ENCODE measurements at places on chromosomes 2 and 18.

GRCh38 chr2:70035344-70035844 is 51.9 kb upstream of the PCBP1 start:
- no peak for DNase-seq

DNA sequence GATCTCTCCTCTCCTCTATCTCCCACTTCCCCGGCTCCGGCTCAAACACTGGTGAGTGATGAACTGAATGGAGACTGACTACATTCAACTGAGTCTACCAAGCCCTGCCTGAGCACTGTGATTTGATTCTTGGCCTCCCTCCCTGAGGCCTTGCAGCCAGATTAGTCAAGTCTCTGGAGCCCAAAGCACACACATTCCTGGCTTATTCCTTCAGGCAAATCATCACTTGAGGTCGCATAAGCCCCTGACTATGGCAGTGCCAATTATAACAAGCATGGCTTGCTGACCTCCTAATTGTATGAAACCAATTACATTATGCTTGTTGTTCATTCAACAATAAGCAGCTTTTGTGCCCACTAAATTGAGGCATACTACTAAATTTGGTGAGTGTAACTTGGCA is 34.6 kb downstream of the EFEMP1 start:
- no peak for DNase-seq

DNA sequence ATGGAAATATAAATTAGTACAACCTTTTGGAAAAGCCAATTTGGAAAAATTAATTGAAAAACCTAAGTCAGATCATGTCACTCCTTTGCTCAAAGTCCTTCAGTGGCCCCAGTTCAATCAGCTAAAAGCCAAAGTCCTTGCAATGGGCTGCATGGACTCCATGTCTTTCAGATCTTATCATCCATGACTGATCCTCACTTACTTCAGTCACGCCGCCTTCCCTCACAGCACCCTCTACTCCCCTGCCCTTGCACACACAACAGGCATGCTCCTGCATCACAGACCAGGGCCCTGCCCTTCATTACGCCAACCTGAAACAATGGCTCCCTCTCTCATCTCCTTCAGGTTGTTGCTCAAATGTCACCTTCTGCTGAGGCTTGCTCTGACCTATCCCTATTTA is 15.6 kb downstream of the KANSL3 start:
- no peak for DNase-seq

DNA sequence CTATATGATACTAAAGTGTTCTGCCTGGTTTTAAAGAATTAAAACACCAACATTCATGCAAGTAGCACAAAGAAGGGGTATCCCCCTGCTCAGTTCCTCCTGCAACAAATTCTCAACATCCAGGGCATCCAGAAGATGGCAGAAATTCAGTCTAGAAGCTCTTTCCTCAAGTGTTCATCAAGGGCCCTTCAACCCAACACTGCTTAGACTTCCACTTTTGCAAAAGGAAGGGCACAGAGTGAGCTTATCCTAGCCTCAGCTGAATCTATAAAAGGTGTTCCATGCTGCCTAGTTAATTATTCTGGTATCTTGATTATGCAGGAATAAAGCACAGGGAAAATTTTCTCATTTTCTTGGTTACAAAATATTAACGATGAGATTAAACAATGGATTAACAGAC is 275.8 kb upstream of the CRIM1 start:
- DNase-seq: no peak

DNA sequence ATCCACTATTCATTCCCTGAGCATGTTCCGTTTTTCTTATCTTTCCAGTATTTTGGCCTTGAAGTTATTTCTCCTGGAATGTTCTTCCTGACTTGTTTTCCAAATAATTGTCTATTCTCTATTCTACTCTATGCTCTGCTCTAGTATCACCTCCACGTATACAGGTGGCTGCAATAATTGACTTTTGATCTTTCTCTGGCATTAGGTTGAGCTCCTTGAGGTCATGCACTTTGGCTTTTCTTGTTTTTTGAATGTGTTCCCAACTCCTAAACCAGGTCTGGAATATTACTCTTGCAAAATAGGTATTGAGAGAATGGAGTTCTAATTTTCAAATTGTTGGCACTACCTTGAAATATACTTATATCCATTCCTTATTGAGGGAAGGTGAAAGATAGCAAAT is 550.4 kb downstream of the CNTNAP5 start:
- no peak for DNase-seq

DNA sequence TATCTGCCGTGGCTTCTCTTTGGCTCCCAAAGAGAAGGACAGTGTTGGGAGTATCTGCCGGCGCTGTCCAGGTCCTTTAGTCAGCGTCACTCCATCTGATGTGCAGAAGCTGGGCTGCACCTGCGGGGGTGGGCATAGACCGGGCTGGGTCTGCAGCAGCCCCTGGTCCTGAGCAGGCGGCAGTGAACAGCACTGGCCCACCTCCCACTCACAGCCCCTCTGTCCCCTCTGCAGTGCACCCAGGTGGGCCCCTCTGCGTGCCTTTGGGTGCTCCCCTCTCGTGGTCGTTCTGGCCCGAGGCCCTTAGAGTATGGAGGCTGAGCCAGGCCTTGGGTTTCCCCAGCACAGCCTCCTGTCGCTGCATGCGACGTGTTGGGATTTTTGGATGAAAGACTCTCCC is 95.7 kb downstream of the USP40 start:
- DNase-seq: no peak

DNA sequence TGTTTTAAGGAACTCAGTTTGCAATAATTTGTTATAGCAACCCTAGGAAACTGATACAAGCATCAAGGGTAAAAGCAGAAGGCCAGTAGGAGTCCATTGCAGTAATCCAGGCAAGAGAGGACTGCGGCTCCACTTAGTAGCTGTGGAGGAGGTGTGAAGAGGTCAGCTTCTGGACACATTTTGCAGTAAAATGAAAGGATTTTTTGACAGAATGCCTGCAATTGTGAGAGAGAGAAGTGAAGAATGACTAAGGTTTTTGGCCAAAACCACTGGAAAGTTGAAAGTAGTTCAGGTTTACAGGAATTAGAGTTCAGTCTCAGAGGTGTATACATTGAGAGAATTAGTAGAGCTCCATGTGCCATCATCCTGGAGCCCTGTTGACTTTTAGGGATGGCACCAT is 129.5 kb downstream of the RHBDD1 start:
- no peak for DNase-seq

DNA sequence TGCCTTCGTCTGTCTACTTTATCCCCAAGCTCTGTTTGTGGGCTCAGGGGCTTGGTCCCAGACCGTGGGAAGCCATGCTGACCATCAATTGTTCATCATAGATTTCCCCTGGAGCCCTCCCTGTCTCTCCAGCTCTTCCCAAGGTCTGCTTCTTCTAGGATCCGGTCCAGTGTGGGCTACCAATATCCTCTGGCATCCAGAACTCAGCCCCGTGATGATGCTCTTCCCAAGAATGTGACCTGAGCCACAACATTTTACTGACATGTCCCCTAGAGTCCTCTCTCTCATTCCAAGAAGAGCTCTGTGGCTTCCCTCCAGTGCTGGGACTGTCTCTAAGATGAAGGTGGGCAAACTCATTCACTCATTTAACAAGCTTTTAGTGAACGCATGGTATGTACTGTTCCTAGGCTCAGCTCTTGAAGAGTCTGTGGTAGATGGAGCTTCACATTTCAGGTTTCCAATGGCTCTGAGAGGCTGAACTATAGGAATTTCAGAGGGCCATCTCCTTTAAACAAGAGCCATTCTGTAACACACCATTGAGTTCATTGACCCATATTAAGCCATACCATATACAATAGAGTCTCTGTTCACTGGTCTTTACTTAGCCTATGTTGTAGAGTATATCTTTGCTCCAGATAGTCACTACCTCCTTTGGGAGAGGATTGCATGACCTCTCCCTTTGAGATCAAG is 142.0 kb upstream of the APCDD1 start:
- no peak for DNase-seq

DNA sequence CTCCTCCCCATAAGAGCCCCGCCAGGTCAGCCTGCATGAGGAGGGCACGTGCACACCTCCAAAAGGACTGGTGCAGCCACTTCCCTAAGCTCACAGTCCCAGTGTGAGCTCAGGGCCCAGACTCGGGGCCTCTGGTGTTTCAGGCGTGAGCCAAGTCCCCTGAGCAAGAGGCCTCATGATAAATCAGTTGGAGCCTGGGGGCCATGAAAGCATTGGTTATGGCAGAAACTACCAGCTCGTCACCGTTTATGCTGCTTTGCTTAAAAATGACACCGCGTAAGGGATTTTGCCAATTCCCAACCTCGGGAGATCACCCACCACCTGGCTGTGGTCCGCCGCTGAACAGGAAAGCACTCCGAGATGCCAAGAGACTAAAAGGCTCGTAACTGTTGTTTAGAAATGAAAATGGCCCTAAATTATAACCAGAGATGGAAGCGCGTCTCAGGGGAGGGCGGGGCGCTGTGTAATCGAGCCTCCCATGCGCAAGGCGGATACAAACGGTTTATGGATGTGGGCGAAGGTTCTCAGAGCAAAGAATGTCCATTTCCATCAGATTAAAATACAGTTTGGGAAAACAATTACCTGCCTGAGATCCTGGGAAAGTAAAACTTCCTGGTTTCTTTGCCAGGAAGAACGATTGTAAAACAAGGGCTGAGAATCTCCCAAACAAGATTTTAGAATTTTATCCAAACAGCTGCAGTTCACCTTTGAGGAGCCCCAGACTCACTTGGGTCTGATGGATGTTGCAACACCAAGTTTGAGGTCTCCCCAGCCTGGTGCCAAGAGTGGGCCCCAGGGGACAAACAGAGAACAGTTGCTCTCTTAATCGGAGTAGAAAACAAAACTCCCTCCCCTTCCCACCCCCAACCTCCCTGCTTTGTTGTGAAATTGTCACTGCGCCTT is 141.4 kb downstream of the BCL2 start:
- DNase-seq: no peak

DNA sequence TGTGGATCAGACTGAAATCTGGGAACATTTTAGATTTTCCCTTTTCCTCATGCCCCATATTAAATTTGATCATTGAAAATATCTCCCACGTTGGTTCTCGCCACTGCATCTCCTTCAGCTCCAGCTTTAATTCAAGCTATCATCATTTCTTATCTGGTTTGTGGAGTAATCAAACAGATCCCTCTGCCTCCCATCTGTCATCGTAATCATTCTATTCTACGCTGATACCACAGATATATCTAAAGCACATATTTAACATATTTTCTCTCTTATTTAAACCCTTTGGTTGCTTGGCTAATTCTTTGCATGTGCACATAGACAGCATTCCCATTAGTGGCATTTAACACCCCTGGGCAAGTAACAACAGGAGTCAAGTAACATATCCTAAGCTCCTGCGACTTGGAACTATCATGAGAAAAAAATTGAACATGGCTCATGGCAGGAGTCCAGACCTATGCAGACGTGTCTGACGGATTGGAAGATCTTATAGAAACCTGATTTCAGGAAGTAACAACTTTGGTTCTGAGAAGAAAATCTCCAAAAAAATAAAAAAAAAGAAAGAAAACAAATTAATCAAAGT is 158.8 kb upstream of the KYNU start:
- no peak for DNase-seq

DNA sequence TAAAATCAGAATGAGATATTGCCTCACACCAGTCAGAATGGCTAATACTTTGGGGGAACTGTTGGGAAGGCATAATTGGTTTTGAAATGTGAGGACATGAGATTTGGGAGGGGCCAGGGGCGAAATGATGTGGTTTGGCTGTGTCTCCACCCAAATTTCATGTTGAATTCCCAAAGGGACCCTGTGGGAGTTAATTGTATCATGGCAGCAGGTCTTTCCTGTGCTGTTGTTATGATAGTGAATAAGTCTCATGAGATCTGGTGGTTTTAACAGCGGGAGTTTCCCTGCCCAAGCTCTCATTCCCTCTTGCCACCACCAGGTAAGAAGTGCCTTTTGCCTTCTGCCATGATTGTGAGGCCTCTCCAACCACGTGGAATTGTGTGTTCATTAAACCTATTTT is 59.6 kb downstream of the CSRNP3 start:
- DNase-seq: no peak

DNA sequence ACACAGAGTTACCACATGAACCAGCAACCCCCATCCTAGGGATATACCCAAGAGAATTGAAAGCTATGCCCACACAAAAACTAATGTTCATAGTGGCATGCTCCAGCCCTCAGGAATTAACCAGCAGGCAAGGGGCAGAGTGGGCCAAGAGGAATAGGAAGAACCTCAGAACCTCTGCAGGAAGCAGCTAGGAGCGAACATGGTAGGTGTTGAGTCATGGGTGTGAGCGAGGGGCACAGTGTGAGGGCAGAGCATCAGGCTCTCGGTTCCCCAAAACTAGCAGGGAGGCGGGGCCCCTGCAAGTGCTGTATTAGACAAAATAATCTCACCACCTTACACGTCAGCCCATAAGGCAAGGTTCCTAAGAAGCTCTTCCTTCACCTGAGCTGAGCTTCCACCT is 5.6 kb upstream of the RUFY4 start:
- no peak for DNase-seq

- peak; percentile 92 for DNase-seq
Observed at GRCh38 chr2:74186038-74186437, 7.4 kb upstream of the MOB1A start.

DNA sequence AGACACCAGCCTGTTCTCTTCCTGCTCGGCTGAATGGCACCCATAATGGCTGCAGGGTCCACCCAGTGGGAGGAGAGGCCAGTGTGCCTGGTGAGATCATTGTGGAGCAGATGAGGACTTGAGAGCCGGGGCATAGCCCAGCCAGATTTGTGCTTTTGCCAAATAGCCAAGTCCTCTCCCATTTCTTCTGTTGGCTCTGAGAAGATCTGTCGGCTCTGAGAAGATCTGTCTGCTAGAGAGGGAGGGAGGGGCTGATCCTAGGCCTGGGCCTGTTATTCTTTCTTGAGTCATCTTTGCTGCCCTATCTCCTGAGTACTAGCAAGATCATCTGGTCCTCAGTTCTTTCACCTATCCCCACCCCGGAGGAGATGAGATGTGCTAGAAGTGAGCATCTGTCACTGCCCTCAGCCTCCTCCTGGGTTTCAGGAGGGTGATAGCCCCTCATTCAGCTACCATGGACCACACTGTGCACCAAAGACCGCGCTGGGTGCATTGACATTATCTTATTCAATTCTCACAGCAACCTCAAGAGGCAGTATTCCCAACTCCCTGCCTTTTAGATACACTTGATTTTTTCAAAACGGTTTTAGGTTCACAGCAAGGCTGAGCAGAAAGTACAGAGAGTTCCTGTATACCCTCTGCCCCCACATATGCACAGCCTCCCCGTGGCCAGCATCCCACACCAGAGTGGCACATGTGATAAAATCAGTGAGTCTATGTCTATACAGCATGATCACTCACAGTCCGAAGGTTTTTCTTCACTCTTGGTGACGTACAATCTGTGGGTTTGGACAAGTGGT is 98.6 kb downstream of the CAPN13 start:
- peak; percentile 11 for DNase-seq

DNA sequence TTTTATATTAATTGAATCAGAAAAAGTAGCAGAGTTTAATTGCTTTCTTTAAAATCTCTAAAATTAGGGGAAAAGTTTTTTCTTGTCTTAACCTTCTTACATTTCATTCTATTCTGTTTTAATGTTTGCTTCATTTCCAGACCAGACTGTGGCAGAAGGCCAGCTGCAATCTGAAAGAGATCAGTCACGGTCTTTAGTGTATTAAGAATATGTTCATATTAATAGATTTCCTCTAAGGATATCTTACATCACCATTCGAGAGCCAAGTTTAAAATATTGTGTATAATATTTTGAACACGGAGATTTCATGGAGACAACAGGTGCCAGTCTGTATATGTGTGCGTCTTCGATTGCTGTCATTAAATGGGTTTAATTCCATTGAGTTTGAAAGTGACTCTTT is 230.9 kb upstream of the ZSWIM2 start:
- DNase-seq: no peak
